Activated CD4-positive, alpha-beta memory T cell treated with anti-CD3 and anti-CD28 coated beads, Interleukin-2, amount 10 ng/mL, durations not matched to agents 7 days and 5 days (primary cell): ENCODE measurements at places on chromosomes 3 and 15.

DNA sequence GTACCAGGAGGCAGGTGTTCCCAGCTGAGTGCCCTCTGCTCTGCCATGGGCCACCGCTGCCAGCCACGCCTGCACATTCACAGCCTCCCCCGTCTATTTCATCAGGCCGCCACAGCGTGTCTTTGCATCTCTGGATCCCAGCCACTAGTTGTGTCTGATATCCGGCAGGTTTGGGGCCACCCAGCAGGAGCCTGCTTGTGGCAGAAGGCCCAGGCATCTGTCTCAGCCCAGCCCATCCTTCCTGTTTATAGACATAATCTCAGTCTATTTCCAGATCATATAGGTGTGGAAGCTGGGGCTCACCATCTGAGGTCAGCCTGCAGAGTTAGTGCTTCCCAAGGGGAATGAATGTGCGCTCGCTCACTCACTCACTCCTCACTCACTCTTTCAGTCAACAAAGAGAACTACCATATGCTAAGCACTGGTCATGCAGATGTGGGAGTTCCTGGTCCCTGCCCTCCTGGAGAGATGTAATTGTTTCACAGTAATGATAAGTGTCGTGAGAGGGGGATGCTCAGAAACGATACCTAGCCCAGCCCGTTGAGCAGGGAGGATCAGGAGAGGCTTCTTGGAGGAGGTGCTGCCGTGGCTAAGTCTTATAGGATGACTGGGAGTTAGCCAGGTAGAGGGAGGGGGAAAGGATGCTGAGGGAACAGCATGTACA lies 60.6 kb downstream of the FGD5 start:
- H3K27ac ChIP-seq: peak overlapping the region; percentile 48
- H3K4me3 ChIP-seq: no peak overlapping the region
- peaks cover 45% of the 10 kb centered on the region for H3K4me1 ChIP-seq
- H3K27me3 ChIP-seq: peaks cover 3% of the 10 kb centered on the region

GRCh38 chr15:88057836-88058235 lies 198.7 kb downstream of the NTRK3 start:
- DNase-seq: no peak
- no peaks in the 10 kb centered on the region for H3K27me3 ChIP-seq
- H3K36me3 ChIP-seq: no peaks in the 10 kb centered on the region
- no peak overlapping the region for H3K4me3 ChIP-seq

DNA sequence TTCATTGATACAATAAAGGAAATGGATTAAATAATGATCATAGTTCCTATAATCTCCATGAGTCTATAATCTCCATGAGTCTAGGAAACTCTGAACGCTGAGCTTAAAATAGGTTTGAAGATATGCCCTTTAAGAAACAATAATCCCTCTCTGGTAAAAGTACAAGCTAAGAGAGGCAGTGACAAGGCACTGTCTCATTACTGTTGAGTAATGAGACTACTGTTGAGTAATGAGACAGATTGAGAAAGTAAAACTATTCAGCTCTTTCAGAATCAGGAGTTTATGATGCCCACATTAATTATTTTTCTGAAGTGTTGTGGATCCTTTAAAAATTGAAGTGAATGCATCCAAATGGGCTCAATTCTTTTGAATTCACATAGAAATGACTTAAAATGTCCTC lies 235.5 kb upstream of the THRB start:
- no peaks in the 10 kb centered on the region for H3K4me1 ChIP-seq
- H3K4me3 ChIP-seq: no peak overlapping the region
- H3K36me3 ChIP-seq: no peaks in the 10 kb centered on the region
- H3K27me3 ChIP-seq: no peaks in the 10 kb centered on the region
- no peak for DNase-seq
- H3K27ac ChIP-seq: no peak overlapping the region

DNA sequence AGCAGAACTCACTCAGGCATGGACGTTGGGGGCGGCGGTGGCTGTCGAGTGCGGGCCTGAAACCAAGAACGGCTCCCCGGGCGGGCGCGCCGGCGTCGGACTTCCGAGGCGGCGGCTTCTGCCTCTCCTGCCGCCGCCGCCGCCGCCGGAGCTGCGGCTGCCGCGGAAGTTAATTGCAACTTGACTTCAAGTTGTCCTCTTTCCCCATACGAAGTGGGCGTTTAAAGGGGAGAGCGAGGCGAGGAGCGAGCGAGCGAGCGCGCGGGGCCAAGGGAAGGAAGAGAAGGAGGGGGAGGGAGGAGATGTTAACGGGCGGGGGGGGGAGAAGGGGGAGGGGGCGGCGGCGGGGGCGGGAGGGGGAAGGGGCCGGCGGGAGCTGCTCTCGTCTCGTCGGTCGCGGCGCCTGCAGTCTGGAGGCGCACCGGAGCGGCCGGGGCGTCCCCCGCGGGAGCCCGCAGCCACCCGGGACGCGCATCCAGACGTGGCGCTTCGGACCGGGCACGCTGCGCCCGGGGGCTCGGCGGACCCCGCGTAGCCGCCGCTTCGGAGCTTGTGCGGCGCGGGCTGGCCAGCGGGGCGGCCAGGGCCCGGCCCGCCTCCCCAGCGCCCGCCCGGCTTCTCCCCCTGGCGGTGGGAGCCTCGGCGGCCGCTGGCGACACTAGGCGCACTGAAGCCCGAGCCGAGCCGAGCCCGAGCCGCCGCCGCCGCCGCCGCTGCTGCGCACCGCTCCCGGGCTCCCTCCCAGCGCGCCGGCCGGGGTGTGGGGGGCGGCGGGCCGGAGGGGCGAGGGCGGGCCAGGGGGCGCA lies 19.7 kb upstream of the SATB1 start:
- DNase-seq: peak; percentile 81
- H3K36me3 ChIP-seq: peaks cover 68% of the 10 kb centered on the region
- peaks cover 39% of the 10 kb centered on the region for H3K4me1 ChIP-seq
- H3K27ac ChIP-seq: peak overlapping the region; percentile 91
- H3K27me3 ChIP-seq: no peaks in the 10 kb centered on the region

GRCh38 chr3:45208586-45208985 lies 17.5 kb downstream of the TMEM158 start:
- peak overlapping the region; percentile 14 for H3K27ac ChIP-seq
- H3K36me3 ChIP-seq: no peaks in the 10 kb centered on the region
- H3K27me3 ChIP-seq: peaks cover 33% of the 10 kb centered on the region
- H3K4me1 ChIP-seq: peaks cover 28% of the 10 kb centered on the region
- DNase-seq: no peak

DNA sequence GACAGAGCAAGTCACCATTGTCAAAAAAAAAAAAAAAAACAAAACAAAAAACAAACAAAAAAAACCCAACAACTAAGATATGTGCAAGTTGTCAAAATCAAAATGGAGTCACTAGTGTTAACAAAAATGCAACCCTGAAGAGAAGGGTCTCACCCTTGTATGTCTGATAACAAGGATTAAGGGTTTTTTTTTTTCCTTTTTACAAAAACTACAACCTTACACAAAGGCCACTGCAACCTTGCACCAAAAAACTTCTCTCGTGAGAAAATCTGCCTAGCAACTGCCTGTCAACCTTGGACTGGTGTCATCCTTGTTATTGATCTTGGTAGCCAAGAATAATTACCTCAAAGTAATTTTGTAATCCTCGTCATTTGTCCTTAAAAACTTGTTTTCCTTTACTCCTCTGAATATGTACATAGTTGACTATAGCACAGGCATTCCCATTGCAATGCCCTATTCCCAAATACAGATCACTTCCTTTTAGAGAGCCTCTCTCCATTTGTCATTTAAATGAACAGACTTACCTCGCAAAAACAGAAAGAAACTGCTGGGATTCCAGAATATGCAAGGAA lies 24.0 kb downstream of the TFRC start:
- no peaks in the 10 kb centered on the region for H3K27me3 ChIP-seq
- H3K4me1 ChIP-seq: peaks cover 4% of the 10 kb centered on the region
- H3K4me3 ChIP-seq: no peak overlapping the region
- DNase-seq: no peak
- H3K36me3 ChIP-seq: peaks cover 87% of the 10 kb centered on the region

- H3K36me3 ChIP-seq: no peaks in the 10 kb centered on the region
- no peaks in the 10 kb centered on the region for H3K4me1 ChIP-seq
- no peak overlapping the region for H3K4me3 ChIP-seq
- H3K27me3 ChIP-seq: no peaks in the 10 kb centered on the region
These were observed 1121.2 kb downstream of the SI start for GRCh38 chr3:163957072-163957471.

DNA sequence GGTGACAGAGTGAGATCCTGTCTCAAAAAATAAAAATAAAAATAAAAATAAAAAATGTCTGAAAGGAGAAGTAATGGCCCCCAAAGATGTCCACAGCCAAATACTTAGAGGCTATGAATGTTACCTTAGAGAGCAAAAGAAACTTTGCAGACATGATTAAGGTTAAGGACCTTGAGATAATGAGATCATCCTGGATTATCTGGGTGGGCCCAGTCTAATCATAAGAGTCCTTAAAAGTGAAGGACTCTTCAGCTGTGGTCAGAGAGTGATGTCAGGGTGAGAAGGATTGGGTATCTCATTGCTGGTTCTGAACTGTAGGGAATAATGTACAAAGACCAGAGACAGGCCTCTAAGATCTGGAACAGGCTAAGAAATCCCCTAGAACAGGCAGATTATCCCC lies 84.9 kb upstream of the POU1F1 start:
- no peak for DNase-seq
- no peaks in the 10 kb centered on the region for H3K4me1 ChIP-seq
- no peaks in the 10 kb centered on the region for H3K36me3 ChIP-seq
- no peak overlapping the region for H3K27ac ChIP-seq

GRCh38 chr3:166243511-166243910 lies 406.3 kb upstream of the BCHE start:
- no peak overlapping the region for H3K4me3 ChIP-seq
- H3K27ac ChIP-seq: no peak overlapping the region
- no peaks in the 10 kb centered on the region for H3K27me3 ChIP-seq
- no peaks in the 10 kb centered on the region for H3K36me3 ChIP-seq

DNA sequence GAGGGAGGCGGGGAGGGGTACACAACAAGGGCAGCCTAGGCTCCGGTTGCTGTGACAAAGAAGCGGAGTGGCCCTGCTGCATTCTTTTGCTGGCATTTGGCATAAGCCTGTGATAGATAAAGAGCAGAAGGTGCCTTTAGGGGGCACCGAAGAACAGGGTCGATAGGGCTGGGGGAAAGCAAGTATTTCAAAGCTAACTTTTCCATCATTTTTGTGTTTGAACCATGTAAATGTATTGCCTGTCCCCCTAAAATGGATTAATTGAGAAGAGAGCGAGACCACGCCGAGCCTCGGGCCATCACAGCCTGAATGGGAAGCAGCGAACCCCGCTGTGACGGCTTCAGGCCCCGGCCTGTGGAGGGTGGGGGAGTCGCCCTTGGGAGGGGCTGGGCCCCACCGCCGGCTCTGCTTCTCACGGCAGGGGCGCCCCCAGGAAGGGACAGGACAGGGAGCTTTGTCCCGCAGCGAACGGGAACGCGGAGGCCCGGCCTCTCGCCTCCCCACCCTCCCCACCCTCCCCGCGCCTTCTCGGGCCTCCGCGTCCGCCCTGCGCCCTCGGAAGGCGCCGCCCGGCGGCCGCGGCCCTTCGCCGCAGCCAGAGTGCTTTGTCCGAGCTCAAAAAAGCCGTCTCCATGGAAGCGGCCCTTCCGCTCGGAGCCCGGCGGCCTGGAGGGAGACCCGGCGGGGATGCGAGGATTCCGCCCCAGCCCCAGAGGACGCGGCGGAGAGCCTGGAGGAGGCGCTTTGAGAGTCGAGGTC lies 32.4 kb upstream of the ALDH1L1 start:
- no peak overlapping the region for H3K27ac ChIP-seq
- no peak for DNase-seq
- H3K27me3 ChIP-seq: peaks cover 52% of the 10 kb centered on the region
- no peak overlapping the region for H3K4me3 ChIP-seq
- peaks cover 2% of the 10 kb centered on the region for H3K4me1 ChIP-seq
- no peaks in the 10 kb centered on the region for H3K36me3 ChIP-seq

DNA sequence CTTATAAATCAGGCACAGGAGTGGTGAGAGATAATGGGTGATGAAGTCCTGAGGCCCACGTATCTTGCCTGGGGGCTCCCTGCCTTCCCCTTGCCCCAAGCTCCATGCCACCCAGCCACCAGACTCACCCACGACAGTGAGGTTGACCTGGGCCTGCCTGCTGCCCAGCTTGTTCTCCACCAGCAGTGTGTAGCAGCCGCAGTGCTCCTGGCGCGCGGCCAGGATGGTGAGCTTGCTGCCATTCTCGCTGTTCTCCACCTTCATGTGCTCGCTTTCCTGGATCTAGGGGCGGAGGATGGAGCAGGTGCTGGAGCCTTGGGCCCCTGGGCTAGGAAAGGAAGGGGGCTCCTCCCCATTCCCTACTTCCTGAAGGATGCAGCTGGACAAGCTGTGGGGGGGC lies 79.1 kb upstream of the HACD2 start:
- no peak overlapping the region for H3K27ac ChIP-seq
- DNase-seq: no peak
- no peaks in the 10 kb centered on the region for H3K36me3 ChIP-seq
- H3K4me1 ChIP-seq: peaks cover 4% of the 10 kb centered on the region
- H3K4me3 ChIP-seq: no peak overlapping the region

DNA sequence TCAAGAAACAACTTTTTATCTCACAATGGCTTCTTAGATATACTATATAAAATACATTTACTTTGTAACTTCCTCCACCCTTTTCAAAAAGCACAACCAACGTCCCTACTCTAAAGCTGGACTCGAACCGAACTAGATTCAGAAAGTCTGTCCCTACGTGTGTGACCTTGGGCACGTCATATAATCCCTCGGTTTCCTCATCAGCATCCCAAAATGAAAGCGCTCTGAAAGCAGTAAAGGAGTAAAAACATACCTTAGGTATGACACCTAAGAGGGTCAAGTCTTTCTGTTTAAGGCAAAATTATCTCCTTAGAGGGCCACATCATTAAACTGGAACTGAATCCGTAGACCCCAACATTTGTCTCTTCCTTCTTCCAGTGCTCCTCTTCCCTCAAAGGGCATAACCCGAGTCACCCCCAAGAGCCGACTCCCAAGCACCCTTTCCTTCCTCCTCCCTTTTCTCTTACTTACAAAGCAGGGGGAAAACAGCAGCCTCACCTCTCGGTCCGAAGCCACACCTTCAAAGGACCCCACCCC lies 663 bp downstream of the PDCD10 start:
- DNase-seq: peak; percentile 19
- H3K4me1 ChIP-seq: peaks cover 28% of the 10 kb centered on the region
- peaks cover 16% of the 10 kb centered on the region for H3K36me3 ChIP-seq
- H3K27me3 ChIP-seq: no peaks in the 10 kb centered on the region
- H3K4me3 ChIP-seq: no peak overlapping the region

DNA sequence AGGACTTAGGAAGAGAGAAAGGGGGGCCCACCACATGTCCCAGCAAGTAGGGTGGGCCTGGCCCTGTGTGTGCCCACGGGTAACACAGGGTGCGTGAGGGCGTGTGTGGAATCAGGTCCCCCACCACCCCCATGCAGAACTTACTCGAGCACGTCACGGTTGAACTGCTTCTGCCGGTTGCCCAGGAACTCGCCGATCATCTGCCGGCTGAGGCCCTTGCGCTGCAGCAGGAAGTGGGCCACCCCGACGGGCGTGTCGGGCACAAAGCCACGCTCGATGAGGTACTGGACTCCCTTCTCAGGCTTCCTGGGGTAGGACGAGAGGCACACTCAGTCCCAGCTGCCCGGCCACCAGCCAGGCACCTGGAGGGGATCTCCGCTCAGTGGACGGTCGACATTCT lies 83.1 kb upstream of the RPL32 start:
- H3K36me3 ChIP-seq: peaks cover 35% of the 10 kb centered on the region
- no peak overlapping the region for H3K27ac ChIP-seq
- no peaks in the 10 kb centered on the region for H3K27me3 ChIP-seq
- DNase-seq: no peak
